Non-pigmented ciliary epithelial cell (primary cell): ENCODE measurements at places on chromosomes 13 and 19.

- DNase-seq: no peak
Observed at GRCh38 chr13:107788464-107789165, 426.7 kb downstream of the LIG4 start.

- DNase-seq: no peak
Observed at GRCh38 chr13:20778311-20778710, 4.5 kb upstream of the EEF1AKMT1 start.

- DNase-seq: no peak
Observed at GRCh38 chr13:102914339-102914930, 68.6 kb downstream of the ERCC5 start.

- DNase-seq: peak; percentile 36
Observed at GRCh38 chr13:113816946-113817859, 46.7 kb downstream of the GAS6 start.

DNA sequence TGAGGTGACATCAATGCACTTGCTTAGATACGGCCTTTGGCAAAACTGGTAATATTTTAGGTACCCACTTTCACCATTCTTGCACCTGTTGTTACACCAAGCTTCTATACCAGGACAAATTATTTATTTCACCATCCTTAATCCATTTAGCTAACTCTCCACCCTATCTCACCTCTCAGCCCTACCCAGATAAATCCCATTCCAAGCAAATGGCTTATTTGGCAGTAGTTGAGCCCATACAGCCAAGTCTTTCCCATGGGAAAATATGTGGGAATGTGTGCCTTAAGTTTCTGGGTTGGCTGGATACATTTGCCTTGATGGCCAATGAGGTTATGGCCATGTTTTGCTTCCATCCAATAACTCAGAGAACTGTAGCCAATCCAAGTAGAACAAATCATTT is 551.9 kb downstream of the GPC6 start:
- no peak for DNase-seq

DNA sequence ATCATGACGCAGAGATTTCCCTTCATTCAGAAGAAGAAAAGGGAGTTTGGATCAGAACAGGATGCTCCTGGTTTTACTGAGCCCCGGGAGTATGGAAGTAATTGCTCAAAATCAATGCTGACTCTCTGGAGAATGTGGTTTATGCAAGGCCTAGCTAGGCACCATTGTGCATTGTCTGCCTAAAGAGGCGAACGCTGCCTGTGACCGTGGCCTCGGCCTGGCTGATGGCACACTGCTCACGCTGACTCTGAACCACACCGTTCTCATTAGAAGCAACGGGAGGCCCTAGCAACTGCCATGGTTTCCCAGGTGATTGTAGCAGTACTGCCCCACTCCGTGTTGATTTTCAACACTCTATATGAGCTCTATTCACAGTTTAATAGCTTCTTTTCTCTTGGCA is 41.7 kb upstream of the UBL3 start:
- no peak for DNase-seq

- DNase-seq: no peak
Observed at GRCh38 chr19:38619361-38620174, 580 bp downstream of the EIF3K start.

GRCh38 chr19:42397263-42398166 is 7.4 kb upstream of the CNFN start:
- DNase-seq: no peak

DNA sequence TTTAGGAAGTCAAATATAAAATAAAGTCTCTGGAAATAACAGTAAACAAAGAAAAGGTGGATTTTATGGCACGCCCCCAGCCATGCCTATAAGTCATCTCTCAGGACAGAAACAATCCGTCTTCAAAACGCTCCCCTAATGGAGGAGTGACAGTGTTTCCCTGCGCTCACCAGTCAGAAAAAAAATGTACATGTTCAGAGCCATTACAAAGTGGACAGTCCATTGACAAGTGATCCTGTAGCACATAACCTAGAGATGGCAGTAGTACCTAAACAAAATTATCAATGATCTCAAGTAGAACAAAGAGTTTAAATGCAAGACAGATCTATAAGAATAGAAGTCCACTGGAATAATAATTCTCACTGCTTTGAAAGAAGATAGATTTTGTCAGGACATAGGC is 891.7 kb upstream of the MIR17HG start:
- DNase-seq: no peak

DNA sequence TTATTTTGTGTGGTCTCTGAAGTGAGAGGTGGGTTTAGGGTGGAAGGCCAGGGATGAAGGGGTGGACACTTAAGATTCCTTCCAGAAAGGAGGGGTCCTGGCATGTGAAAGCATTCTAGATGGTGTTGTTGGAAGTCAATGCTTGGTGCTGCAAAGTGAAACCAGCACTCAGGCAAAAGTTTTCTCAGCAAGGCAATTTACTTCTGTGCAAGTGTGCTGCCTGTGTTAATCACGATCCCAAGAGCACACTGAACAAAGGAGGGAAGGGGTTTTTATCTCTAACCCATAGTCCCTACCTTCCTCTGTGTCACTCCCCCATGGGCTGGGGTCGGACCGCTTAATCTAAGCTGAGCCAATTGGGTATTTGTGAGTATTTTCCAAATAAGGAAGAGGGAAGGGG is 1.3 kb downstream of the ZNF134 start:
- DNase-seq: no peak

DNA sequence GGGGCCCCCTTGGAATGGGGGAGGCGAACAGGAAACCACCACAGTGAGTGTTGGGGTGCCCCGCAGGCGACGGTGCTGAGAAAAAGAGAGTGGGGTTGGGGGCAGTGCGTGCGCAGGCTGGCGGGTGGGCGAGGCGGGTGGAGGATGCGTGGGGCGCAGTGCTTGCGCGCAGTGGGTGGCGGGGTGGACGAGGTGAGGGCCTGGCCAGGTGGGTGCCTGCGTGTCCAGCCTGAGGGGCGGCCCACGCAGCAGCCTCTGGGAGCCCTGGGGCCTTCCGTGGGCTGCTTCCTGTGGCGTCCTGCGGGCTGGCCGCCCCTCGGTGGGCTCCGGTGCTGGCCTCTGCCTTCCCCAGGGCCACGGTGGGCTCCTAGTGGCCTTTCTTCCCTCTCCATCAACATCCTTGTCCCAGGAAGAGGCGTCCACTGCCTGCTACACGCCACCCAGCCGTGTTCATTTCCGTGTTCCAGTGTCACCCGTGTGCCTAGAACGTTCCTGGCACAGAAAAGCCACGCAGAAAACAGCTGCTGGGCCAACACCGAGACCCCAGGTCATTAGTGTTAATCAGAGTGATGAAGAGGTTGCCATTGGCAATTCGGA is 7.1 kb downstream of the ATP11A start:
- DNase-seq: no peak

GRCh38 chr19:38371081-38371480 is 3.3 kb upstream of the PSMD8 start:
- no peak for DNase-seq

DNA sequence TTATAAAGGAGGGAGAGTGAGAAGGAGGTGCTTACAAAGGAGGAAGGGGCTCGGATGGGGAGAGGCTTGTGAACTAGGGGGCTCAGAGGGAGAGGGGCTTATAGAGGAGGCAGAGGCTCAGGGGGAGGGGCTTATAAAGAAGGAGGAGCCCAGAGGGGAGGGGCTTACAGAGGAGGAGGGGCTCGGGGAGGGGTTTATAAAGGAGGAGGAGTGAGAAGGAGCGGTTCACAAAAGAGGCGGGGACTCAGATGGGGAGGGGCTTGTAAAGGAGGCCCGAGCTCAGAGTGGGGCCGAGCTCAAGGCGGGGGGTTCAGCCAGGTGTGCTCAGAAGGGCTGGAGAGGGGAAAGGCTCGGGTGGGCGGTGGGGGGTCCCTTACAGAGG is 500 bp downstream of the SMIM24 start:
- no peak for DNase-seq

DNA sequence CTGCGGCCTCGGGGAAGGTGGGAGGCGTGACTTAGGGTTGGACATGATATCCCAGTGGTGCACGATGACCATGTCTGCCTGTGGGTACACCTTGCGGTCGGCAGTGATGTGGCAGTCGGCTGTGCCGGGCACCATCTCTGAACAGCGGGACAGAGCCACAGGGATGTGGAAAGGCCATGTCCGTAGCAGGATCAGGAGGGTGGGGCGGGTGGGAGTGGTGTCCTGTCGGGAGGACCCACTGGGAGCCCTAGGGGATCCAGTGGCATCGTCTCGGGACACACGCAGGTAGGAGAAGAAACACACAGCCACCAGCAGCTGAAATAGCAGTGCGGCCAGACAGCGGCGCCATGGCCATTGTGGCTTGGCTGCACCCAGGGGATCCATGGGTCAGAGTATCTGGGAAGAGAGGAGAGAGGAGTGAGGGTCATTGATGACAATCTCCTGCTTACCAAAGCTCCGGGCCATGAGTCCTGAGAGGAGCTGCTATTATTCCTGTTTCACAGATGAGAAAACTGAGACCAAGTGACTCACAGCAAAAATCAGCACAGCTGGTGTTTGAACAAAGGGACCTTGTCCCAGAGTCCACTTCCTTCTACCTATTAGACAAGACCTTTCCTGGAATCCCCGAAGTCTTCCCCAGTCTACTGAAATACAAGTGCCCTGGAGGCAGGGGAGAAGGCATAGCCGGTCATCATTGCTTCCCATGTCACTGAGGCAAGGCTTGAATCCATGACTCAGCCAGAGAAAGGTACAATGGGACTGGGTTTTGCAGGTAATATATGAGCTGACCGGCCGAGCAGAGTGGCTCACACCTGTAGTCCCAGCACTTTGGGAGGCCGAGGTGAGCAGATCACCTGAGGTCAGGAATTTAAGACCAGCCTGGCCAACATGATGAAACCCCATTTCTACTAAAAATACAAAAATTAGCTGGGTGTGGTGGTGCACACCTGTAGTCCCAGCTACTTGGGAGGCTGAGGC is 5.2 kb upstream of the FUT6 start:
- DNase-seq: no peak

GRCh38 chr19:31613683-31614219 is 264.5 kb upstream of the TSHZ3 start:
- no peak for DNase-seq

GRCh38 chr13:41500511-41500910 is 43.2 kb downstream of the RGCC start:
- no peak for DNase-seq

- DNase-seq: no peak
Observed at GRCh38 chr19:6209233-6209632, 70.5 kb downstream of the MLLT1 start.

DNA sequence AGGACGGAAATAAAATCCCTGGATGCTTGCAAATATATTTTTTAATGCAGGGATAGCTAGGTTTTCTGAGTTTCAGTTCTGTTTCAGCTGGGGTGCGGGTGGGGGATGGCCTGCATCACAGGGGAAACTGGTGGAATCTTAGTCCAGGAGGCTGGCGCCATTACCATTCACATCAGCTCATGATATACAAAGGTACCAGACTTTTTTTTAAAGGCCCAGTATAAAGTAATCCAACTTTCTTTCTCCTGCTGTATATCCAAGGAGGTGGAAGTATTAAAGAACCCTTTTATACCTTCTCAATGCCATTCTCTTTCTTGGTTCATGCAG is 343.8 kb downstream of the KCNRG start:
- no peak for DNase-seq

GRCh38 chr19:18283338-18283737 is 1.9 kb upstream of the JUND start:
- DNase-seq: no peak

- no peak for DNase-seq
Observed at GRCh38 chr13:49571299-49572240, 13.8 kb downstream of the RCBTB1 start.

- DNase-seq: no peak
Observed at GRCh38 chr13:29817604-29818378, 32.6 kb downstream of the UBL3 start.

- no peak for DNase-seq
Observed at GRCh38 chr19:42022616-42023015, 28.6 kb upstream of the ATP1A3 start.

GRCh38 chr13:59663707-59664106 is 500.0 kb downstream of the DIAPH3 start:
- DNase-seq: no peak

GRCh38 chr13:109738298-109738746 is 48.1 kb downstream of the IRS2 start:
- no peak for DNase-seq

GRCh38 chr13:37561031-37561430 is 37.5 kb downstream of the POSTN start:
- DNase-seq: no peak

DNA sequence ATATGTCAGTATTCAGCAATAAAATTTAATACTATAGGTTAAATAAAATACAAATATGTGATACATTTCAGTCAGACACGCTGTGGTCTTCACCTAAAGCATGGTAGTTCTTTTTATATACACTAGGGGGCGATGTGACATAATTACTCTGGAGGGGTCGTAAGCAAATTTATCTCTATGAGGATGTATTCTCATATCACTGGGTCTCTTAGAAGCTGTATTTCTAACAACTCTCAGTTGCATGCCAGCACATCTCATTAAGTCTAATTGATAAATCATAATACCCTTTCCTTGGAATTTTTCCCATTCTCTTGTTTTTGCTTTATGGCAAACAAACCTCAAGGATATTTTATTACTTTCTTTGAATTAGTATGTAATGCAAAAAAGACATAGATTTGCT is 3.9 kb upstream of the PCDH17 start:
- no peak for DNase-seq

GRCh38 chr13:109646423-109646822 is 140.0 kb downstream of the IRS2 start:
- DNase-seq: no peak

DNA sequence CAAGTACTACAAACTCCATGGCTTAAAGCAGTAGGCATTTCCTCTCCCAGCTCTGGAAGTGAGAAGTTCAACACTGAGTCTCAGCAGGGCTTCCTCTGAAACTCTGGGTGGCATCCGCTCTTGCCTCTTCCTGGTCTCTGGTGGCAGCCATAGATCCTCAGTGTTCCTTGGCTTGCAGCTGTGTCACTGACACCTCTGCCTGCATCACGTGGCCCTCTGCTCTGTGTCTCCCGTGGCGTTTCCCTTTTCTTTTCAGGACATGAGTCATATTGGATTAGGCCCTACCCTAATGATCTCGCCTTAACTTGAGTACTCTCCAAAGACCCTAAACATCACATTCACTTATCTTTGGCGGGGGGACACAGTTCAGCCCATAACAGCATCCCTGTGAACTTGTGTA is 466.7 kb downstream of the MYO16 start:
- DNase-seq: no peak

- DNase-seq: no peak
Observed at GRCh38 chr19:29787281-29787680, 24.5 kb upstream of the CCNE1 start.

GRCh38 chr19:16446724-16447368 is 24.9 kb downstream of the EPS15L1 start:
- DNase-seq: peak; percentile 70
